ENCODE measurements at places on chromosomes 5 and 9.

DNA sequence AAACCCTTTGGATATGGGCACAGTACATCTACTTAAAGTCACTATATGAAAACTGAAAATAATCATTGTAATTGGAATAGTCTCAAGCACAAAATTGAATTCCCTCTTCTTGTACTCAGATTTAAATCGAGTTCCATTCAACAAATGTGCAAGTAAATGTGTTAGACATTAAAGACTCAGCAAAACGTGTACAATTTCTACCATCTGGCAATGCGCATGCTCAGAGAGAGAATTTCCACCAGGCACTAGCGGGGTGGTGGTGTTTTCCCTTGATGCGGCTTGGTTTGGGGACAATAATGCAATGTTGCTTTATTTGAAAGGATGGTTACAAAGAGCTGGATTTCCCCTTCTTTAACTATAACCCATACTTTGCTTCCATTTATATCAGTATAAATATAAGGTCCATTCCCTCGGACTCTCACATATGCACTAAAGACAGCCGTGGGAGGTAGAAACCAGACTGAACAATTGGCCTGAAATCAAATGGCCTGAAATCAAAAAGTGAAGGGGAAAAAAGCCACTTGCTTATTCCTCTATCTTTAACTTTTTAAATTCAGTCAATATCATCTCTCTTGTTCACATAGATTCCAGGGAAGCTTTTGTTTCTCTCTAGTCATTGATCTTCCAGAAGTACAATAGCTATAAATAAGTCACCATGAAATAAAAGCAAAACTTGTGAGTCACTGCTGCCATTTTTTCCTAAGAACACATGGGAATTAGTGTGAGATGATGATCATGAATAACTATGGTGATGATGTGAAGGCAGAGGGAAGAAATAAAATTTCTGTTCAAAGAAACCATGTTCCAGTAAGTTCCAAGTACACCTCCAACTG lies 59.2 kb downstream of the ADAMTS12 start:
- DNase-seq = no peak

GRCh38 chr9:91162311-91162710 lies 199.4 kb downstream of the AUH start:
- DNase-seq = no peak

GRCh38 chr9:20043035-20043434 lies 254.2 kb upstream of the SLC24A2 start:
- DNase-seq = no peak

DNA sequence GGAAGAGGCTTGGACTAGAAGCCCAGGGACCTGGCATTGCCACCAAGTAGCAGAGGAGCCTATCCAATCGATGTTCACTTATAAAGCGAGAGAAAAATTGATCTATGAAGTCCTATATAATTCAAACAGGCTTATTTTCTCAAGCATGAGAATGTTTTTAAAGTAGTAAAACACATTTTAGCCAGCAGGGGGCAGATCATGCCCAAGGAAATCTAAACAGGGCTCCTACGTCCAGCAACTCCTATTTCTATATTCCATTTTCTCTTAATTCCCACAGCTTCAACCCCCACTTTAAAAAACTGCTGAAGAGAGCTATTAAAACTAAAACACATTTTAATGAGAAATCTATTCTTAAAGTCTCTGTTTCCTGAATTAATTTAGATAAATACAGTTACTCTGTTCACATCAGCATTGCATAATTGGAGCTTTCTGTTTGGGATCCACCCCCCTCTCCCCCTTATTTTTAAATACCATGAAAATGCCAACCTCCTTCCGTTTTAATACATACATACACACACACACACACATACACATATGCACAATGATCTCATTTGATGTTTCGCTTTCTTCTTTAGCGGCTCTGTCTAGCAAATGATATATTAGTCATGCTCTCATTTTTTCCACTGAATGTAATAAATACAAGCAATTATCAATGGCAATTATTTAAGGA lies 144.9 kb downstream of the MYO10 start:
- DNase-seq = no peak

GRCh38 chr9:116202219-116202912 lies 48.8 kb downstream of the PAPPA start:
- DNase-seq = no peak

DNA sequence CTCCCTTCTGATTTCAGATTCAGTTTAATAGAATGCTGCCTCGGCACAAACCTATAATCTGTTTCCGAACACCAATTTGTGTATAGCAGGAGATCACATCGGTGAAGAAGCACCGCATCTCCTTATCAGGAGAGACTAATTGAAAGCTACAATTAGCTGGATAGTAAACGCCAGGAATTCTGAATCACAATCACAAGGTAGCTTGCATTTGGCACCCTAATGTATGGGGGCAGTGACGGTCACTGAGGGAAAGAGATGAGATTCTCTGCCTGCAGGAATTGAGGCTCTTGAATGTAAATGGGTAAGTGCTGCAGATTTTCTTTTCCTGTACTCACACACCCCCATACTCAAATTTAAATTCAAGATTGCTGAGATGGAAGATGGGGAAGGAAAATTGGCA lies 373.6 kb upstream of the ZNF608 start:
- DNase-seq = no peak

DNA sequence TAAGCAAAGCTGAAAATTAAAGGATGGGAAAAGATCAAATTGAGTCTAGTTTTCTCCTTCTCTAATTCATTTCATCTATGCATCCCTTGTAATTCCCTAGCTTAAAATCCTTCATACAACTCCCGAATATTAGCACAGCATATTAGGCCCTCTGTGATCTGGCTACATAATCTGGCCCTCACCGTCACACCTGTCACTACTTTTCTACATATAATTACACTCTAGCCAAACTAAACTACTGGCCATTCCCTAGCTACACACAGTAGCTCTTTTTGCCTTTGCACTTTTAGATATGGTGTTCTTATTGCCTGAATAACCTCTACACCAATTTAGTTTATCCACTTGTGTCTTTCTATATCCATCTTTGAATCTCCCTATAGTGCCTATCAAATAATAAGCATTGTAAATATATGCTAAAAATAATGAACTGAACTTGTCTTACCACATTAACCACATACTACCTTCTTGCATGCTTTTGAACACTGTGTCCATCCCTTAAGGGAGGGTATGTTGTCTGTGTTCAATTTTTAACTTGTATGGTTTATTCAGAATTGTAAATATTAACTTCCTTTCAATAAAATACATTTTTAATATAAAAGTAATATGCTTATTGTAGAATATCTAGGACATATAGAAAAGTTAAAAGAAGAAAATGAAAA lies 15.9 kb downstream of the RANBP6 start:
- no peak for DNase-seq

DNA sequence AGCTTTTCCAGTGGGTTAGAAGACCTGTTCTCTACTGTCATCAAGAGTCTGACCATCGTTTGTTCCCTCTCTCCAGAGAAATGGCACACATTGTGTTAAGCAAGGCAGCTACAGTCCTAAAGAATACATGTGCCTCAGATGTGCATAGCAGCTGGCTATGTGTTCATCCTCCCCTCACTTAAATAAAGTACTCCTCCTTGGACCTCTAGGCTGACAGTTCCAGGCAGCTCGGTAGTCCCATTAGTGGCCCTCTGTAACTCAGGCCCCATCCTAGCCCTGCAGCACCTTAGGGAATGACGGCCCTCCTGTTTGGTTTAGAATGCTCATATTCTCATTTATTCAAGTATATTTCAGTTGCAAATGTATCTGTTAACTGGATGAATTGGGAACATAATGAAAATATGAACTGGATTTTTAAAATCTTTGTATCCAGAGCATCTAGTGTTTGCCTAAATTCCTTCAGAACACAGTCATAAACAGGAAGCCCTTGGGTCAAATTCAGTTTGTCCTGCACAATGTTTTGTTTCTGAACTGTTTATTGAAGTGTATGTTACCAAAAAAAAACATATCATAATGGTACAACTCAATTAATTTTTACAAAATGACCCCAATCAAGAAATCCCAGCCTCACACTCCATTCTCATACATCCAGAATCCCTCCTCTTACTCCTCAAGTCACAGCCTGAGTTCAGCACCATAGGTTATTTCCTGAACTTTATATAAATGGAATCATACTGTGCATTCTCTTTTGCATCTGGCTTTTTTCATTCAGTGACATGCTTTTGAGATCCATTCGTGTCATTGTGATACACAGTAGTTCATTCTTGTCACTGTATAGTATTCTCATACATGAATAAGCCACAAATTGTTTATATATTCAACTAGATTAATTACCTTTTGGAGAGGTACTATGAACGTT lies 1.6 kb upstream of the ASPN start:
- no peak for DNase-seq

DNA sequence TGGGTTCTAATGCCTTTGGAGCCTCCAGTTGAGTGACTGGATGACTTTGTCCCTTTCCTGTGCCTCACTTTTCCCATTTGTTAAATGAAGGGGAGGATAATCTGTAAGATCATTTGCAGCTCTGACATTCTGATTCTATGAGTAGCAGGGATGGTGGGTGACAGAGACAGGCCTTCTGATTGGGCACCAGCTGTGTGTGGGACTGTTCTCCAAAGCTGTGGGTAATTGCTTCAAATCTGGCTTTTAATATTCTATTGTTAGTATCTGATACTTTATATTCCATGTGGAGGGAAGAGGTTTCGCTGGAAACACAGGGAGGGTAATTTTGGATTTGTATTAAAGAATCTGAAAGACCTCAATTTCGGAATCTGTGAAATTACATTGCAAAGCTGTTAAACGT lies 102.7 kb downstream of the FBXO38 start:
- DNase-seq = no peak

DNA sequence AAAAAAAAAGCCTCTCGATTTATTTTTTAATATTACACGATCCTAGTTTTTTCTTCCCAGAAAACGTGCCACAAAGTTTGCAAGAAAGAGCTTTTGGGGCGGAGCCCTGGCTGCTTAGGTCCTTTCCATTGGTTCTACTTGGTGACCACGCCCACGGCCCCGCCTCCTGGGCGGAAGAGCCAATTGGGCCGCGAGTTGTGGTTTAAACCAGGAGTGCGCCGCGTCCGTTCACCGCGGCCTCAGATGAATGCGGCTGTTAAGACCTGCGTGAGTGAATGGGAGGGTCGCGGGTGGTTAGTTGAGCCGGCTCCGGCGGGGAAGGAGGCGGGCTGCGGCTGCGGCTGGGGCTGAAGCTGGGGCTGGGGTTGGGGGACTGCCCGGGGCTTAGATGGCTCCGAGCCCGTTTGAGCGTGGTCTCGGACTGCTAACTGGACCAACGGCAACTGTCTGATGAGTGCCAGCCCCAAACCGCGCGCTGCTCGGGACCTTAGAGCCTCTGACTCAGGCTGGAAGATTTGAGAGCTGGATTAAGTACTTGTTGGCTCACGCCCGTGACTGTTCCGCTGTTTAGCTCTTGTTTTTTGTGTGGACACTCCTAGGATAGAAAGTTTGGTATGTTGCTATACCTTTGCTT lies at the start of gene PTTG1:
PTTG1 (plus strand) TSS at position 231 of the 634 bp plus-strand sequence. CDS start 458 bp downstream, outside the sequence.
- DNase-seq = peak; percentile 88

DNA sequence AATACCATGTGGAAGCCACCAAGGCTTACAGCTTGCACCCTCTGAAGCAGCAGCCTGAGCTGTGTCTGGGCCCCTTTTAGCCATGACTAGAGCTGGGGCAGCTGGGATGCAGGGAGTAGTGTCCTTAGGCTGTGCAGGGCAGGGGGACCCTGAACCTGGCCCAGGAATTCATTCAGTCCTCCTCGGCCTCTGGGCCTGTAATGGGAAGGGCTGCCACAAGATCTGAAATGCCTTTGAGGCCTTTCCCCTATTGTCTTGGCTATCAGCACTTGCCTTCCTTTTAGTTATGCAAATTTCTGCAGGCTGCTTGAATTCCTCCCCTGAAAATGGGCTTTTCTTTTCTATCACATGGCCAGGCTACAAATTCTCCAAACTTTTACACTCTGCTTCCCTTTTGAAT lies 9.0 kb downstream of the GPR150 start:
- no peak for DNase-seq

GRCh38 chr5:177445917-177446199 lies 756 bp upstream of the PRR7 start:
- no peak for DNase-seq

GRCh38 chr5:52073993-52074689 lies 690.9 kb downstream of the ISL1 start:
- DNase-seq = no peak

- no peak for DNase-seq
Observed at GRCh38 chr9:75664597-75664996, 225.9 kb upstream of the PCSK5 start.

DNA sequence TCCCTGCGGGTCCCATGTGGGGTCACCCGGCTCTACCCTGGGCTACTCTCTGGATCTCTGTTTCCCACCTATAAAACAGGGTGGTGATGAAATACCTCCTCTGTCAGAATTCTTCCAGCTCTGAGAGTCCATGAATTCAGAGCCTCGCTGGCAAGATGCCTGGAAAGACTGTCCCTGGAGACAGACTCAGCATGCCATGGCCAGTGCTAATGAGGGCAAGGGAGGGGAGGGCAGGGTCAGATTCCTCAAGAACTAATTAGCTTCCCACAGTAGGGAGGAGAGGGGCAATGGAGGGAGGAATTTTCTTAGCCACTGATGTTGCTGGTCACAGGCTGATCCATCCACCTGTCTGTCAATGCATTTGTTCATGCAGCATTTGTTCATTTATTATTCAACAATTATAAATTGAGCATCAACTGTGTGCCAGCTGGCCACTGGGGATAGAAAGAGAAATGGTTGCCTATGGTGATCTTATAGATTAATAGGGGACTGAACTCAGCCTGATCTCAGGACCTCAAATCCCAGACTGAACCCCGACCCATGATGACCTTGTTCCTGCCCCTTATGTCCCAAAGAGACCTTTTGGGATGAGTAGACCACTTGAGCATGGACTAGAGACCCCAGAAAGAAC lies 4.7 kb downstream of the SYNPO start:
- no peak for DNase-seq

GRCh38 chr5:43168175-43168574 lies 23.9 kb upstream of the NIM1K start:
- no peak for DNase-seq

DNA sequence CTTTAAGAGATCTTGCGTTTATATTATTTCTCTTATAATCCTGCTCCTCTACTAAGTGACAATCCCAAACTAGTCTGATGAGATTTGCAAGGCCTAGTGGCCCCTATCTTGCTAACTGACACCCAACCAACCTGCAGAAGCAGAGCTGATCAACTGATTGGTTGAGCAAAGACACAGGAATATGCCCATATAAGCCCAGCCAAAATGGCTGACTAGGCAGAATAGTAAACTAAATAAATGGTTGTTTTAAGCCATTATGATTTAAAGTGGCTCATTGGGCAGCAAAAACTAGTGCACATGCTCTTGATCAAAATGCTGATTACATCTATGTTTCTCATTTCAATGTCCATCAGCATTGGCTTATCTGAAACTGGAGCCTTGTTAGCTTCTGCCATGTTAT lies 238.0 kb upstream of the PDE4D start:
- no peak for DNase-seq

- DNase-seq = peak; percentile 8
Observed at GRCh38 chr9:111661802-111662521, 557 bp downstream of the GNG10 start.

DNA sequence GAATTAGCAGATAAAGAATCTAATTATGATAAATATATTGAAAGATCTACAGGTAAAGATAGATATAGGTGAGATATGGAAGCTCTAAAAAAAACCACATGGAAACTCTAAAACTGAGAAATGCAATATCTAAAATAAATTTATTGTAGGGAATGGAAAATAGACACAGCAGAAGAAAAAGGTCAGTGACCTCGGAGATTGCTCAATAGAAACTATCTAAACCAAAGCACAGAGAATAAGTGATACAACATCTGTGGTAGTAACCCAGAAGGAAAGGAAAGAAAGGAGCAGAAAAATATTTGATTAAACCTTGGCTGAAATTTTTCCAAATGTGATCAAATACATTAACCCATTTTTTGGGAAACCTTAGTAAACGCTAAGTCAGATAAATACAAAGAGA lies 43.1 kb upstream of the GLIPR2 start:
- DNase-seq = no peak

GRCh38 chr9:111063332-111063731 lies 25.1 kb upstream of the LPAR1 start:
- DNase-seq = no peak
